CD4-positive, alpha-beta memory T cell (primary cell): ENCODE measurements at places on chromosomes 4 and X.

GRCh38 chr4:184477201-184477999, 3.0 kb upstream of the IRF2 start:
- no peak for DNase-seq

DNA sequence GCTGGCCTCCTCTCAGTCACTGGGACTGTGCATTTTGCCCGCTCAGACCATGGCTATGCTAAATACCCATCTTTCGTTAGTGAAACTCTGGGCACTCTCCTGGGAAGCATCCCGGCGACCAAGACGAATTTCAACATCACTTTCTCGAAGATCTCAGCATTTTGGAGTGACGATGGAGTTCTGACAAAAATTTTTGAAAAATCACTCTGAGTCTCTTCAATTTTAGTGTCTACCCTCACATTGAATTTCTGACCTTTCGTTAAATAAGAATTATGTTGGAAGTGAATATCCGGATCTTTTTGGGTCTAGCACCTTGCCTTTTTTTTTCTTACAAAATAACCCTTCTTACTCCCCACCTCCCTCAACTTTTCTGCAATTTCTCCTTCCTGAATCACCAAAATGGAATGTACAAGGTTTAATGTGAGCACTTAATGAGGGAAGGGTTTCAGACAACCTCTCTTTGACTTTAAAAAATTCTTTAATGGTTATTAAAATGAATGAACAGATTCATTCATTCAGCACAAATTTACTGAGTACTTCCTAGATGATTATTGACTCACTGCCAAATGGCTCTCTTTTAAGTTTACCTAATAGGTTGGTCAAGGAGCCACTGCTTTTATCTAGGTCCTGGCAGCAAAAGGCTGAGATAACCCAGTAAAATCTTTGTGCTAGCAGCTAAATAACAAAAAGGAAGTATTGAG, 746 bp upstream of the AADAT start:
- DNase-seq: no peak

GRCh38 chr4:52968691-52969090, 106.6 kb downstream of the RASL11B start:
- no peak for DNase-seq

DNA sequence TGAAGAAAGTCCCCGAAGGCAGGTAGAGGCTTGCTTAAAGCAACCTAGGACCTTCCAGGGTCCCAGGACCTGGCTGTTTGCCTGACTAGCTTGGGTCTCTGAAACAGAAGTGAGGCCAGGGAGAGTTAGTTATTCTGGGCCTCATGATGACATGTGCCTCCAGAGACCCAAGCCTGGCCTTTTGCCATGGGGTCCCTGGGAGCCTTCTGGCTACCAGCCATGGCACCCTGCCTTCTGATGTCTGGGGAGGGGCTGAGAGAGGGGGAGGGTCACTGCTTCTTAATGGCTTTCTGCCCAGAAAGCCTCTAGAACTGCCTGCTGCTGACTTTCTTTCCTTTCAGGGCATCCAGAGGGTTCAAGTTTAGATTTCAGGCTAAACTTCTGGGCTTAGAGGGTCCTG, 1.0 kb upstream of the STARD8 start:
- DNase-seq: no peak

DNA sequence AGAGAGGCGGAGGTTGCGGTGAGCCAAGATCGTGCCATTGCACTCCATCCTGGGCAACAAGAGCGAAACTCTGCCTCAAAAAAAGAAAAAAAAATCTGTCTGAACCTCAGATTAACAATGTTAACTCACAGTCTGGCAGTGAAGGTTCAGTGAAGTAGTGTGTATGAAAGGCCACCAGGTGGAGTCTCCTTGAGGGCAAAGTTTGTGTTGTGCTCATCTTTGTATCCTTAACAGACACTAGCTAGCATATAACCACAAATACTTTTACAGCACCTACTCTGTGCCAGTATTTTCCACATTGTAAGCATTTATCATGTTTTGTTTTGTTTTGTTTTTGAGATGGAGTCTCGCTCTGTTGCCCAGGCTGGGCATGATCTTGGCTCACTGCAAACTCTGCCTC, 46.0 kb upstream of the MGST2 start:
- no peak for DNase-seq

DNA sequence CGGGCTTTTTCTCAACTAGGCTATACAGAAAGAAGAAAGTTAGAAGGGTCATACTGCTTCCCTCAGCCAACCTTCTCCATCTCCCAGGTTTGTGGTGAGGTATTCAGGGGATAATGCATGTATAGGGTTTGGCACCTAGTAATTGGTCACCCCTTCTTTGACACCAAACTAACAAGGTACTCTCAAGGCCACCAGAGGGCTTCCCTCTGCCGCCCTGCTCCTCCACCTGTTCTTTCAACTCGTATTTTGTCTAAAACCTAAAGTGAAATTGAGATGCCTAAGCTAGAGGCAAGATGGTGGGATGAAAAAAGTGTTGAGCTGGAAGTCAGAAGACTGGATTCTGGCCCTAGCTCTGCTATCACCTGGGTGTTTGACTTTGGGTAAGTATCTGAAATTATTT, 22.0 kb downstream of the CT47C1 start:
- no peak for DNase-seq

GRCh38 chr4:8910822-8911315, 39.2 kb upstream of the HMX1 start:
- DNase-seq: no peak

DNA sequence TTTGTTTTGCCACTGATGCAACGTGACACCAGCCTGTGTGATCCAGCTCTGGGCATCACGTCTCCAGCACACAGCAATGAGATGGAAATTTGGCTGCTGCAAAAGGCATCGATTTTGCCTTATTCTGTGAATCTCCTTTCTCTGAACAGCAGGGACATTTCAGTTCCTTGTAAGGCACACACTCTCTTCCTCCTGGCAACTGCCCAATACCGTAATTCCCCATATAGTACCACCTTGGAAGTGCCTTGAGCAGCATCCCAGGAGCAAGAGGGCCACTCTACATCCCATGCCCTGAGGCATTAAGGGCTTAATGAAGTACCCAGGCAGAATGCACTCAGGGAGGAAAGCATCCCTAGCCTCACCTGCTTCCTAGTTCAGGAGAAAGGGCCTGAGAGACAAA, 10.5 kb upstream of the MAMLD1 start:
- DNase-seq: no peak

DNA sequence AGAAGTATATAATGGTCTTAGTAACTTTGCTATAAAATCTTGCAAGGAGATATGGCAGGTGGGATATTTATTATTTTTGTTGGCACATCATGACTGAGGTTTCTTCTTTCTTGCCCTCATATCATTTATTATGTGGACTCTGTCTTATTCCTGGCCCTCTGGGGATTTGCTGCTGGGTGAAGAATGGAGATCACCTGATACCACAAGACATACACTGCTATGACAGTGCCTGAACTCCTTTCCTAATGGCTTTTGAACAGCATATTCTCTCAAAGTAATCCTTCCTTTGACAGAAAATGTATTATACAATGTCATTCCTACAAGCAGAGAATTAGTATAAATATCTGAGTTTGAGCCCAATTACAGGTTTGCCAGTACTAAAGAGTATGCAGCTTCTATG, 22.0 kb upstream of the ADGRA3 start:
- no peak for DNase-seq

GRCh38 chrX:39112143-39112542, 310.9 kb downstream of the MID1IP1 start:
- DNase-seq: no peak
